ENCODE measurements at places on chromosomes 5 and 9. TPM values are rescaled to one million over a fixed set of nuclear protein-coding genes. Genes with fewer than 3 reads are reported as not detected.

DNA sequence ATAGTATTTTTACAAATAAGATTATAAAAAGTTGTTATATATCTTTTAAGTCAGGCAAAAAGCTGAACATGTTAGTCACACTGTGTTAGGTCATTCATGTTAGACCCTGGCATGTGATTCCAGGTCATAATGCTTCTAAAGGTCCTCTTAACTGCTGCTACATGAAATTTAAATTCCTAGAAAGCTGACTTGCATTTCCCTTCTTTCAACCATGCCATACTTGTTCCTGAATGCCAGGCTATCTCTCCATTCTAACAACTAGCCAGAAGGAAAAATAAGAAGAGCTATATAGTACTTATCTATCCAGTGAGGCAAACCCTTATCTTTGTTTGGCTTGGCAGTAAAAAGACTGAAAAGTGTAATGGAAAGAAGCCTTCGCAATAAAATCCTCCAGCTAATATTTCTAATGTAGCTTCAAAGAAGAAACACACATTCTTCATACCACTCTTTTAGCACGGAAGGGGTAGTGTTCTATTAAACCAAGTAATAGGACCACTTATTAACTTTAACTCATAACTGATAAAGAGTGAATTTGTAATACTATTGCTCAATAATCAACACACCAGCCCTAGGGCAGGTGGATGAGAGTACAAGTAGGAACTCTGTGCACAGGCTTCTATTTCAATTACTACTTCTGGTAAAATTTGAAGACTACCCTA lies 310.2 kb downstream of the PDE4D start:
- DNase-seq, result no peak

DNA sequence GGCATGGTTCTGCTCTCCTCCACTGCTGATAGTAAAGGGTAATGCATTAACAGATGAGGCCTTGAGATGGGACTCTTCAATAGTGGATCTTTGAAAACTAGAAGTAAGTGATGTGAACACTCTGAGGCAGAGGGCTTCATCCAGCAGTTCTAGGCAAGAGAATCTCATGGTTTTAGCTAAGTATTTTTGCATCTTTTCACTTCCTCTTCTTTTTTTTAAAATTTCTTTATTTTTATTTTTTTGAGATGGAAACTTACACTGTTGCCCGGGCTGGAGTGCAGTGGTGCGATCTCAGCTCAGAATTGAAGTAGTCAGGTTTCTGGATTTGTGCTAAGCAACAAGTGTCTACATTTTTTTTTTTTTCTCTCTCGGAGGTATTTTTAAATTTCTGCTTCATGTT lies 101.9 kb downstream of the MTRR start:
- no peak for DNase-seq

GRCh38 chr5:15248731-15249130 lies 251.2 kb upstream of the FBXL7 start:
- no peak for DNase-seq

DNA sequence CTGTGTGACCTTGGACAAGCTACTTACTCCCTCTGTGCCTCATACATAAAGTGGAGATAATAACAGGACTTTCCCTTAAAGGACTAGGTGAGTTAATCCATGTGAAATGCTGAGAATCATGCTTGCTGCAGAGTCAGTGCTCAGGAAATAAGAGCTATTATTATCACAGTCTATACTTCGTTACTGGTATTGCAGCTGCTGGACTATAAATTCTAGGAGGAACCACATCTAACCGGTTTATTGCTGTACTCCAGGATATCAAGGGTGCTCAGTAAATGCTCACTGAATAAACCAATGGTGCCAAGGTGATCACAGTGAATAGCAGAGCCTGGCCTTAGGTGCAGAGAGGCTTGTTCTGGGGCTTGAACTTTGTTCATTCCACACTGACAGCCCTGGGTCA lies 69.3 kb downstream of the HSPA4 start:
- peak; percentile 22 for DNase-seq

DNA sequence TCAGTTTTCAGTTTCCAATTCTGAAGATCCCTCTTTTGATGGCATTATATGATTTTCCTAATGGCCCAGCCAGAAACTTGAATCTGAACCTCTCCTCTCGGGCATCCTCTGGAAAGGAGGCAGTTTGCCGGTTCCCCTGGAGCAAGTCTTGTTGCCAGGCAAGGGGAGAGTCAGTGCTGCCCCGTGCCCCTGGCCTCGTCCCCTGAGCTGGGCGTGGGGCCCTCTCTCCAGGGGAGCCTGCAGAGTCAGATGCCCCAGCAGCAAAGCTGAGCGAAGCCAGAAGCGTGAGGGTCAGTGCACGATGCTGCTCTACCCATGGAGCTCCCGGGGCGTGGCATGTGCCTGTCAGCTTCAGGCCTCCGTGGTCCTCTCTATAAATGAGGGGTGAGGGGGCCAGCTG lies 14.0 kb downstream of the OLFM1 start:
- DNase-seq, result no peak

- DNase-seq, result no peak
These were observed 4.5 kb downstream of the ELAVL2 start for GRCh38 chr9:23821375-23822181.

DNA sequence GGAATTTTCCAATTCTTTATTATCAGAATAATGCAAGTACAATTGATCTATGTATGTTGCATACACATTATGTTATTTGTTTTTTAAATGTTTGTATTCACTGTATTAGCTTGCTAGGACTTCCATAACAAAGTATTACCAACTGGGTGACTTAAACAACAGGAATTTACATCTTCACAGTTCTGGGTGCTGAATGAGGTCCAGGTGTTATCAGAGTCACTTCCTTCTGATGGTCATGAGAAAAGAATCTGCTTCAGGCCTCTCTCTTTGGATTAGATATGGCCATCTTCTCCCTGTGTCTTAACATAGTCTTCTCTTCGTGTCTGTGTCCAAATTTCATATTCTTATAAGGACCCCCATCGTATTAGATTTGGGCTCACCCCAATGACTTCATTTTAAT lies 229.1 kb upstream of the TRPC7 start:
- DNase-seq, result no peak

DNA sequence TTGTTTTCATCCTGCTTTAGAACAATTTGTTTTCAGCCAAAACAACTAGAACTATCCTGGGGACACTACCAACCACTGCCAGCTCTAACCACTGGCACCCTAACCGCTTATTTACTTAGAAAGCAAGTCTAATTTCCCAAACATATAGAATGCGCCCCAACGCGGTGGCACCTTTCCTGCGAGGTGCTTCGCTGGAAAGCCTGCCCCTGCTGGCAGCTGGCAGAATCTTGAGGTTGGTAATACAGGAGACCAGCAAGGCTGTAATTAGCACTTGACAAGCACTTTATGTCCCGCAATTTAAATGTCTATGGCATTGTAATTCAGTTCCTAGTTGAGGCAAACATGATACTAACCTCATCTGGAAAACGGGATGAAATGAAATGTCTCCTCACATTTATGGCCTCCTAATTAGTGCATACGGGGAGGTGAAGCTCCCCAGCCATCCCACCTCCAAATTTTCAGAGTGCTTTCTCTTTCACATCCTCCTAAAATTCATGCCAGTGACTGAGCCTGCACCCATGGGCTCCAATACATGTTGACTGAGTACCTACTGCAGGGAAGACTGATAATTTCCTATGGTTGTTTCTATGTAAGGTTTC lies 30.4 kb downstream of the GABBR2 start:
- DNase-seq, result no peak

DNA sequence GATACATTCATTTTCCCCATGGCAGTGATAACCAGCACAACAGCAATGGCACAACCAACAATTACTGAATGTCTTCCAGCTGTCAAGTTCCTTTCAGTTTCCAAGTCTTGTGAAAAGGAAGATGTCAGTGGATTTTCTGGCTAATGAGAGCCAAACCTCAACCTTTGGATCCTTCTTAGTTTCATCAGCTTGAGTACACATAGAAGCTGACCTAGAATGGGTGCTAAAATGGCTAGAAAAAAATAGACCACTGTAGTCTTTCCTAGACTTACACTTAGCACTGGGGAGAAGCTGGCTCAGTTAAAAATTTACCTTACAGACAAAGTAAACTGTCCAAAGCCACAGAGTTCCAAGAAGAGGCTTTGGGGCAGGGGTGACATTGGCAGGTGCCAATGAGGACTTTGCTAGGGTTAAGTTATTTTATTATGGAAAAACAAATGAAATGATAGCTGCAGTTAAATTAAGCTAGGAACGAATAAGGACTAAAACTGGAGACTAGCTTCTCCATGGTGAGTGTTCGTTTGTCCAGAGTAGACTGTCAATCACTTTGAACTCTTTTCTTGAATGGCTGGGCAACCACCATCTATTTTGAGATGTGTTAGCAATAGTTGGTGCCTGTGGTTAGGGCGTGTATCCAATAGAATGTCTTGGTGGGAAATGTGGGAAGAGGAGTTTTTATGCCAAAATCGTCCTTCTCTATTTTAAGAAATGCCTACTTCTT lies 25.9 kb upstream of the TXN start:
- DNase-seq, result no peak

DNA sequence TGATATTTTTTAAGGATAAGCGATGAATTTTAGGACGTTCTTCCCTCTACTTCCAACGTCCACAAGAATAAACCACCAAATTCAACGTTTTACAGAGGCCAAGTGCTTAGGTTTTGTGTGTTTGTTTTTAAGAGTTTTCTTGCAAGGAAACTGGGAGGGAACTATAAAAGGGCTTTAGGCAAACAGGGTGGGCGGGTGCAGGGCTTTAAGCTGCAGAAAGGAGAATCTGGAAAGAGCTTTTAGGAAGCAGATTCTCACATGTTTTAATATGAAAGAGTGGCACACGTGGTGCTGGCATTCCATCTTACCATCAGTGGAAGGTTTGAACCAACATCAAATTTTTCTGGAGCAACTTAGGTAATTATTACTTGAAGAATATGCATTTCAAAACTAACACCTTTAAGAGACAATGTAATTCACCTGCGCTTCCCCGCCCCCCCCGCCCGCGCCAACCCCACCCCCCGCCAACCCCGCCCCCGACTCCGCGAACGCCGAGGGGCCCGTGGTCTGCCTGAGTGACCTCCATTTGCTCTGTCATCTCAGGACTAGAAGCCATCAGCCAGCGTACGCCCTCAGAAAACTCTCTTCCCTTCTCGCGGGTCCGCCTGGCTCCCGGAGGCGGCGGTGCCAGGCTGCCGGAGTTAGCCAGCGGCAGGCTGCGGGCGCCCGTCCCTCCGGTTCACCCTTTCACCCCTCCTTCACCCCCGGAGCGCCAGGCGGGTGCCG lies 911 bp upstream of the PIK3R1 start:
- no peak for DNase-seq

DNA sequence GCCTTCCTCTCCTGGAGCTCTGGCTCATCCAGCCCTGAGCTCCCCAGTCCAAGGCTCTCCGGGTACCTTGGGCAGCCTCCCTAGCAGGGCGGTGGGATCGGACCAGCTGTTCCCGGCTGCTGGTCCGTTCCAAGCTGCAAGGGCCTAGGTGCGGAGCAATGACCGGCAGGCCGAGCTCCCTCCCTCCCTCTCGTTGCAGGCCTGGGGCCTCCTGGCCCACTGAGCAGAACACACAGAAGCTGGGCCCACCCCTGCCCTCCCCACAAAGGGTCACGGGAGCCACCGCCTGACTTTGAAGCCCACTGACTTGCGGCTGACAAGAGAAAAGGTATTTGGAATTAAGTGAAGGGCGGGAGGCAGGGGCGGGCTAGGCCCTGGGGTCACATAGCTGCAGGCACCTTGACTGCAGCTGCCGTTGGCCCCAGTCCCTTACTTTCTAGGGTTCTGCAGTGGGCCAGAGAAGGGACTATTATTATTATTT lies 104.7 kb upstream of the IER5L start:
- DNase-seq, result no peak

- DNase-seq, result peak; percentile 18
These were observed 188.7 kb downstream of the EBF1 start for GRCh38 chr5:158910782-158911692.

- no peak for DNase-seq
These were observed 6.7 kb downstream of the TXN start for GRCh38 chr9:110249603-110250002.

- no peak for DNase-seq
These were observed 28.6 kb upstream of the RAB14 start for GRCh38 chr9:121230256-121230655.

- no peak for DNase-seq
These were observed 186.0 kb downstream of the DTWD2 start for GRCh38 chr5:118802335-118802734.

PCDHB11 gene
- 0.05 TPM for polyA plus RNA-seq

SPINK6 gene
- not detected for polyA plus RNA-seq

ANGPTL2 gene
- 25.1 TPM for polyA plus RNA-seq

GPRIN1 gene
- polyA plus RNA-seq, result 4.7 TPM

CFAP77 gene
- 0.13 TPM for polyA plus RNA-seq

OR1L1 gene
- polyA plus RNA-seq, result not detected

APC gene
- 7.3 TPM for polyA plus RNA-seq

EGFL7 gene
- polyA plus RNA-seq, result 10.4 TPM

Data from IMR-90 (cell line).